Stimulated activated CD8-positive, alpha-beta memory T cell treated with anti-CD3 and anti-CD28 coated beads, Interleukin-7, amount 100 ng/mL, for 1 hour (primary cell): ENCODE measurements at places on chromosomes 1 and 21.

GRCh38 chr1:64124704-64125440 lies 78.6 kb upstream of the UBE2U start:
- DNase-seq: no peak

GRCh38 chr1:13514821-13515220 lies 1.0 kb upstream of the LRRC38 start:
- DNase-seq: no peak

DNA sequence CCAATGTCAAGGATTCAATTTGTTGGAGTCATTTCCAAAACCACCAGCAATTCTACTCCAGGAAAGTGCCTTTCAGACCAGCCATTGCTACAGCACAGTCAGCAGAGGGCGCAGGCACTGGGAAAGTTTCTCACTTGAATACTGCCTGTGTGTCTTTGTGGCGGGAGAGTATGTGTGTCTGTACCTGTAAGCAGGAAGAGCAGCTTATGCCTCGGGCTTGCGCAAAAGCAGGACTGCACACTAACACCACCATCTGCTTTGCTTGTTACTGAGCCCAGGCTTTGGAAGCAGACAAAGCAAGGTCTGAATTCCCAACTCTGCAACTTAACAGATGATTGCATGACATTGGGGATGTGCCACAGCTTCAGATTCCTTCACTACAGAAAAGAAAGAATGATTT lies 7.0 kb upstream of the CTSE start:
- no peak for DNase-seq

DNA sequence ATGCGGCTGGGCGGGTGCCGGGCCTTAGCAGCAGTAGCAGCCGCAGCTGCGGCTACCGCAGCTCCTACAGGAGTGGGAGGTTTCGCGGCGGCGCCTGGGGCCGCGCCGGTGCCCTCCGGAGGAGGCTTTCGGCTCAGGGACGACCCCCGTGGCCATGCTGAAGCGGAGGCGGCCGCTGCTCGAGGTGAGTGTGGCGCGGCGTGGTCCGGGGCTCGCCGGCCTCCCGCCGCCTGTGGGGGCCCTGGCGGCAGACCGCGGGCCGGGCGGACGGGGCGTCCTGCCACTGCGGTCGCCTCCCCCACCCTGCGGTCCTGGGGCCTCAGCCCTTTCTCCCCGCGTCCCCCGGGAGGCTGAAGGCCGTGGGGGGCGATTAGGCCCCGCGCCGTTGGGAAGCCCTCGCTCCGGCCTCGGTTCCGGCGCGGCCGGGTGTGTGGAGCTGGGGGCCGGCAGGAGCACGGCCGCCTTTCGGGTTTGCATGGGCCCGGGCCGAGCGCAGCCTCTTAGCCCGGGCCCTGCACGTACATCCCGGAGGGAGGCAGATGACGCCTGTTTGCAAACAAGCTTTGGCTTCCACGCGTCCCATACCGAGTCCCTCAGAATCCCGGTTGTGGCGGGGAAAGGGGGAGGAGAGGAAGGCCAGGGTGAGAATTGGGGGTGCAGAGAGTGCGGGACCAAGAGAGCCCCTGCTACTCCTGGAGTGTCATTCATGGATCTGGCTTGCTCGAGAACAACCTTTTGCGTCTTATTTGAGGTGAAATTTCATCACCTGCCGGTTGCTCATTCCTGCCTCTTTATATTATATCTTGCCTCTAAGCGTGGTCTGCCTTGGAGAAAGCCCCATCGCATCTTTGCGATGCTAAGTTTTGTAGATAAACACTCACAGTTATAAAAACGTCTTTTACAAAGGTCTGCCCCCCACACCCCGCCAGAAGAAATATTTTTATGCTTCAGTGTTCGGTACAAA lies 613 bp downstream of the ZFYVE9 start:
- DNase-seq: no peak

DNA sequence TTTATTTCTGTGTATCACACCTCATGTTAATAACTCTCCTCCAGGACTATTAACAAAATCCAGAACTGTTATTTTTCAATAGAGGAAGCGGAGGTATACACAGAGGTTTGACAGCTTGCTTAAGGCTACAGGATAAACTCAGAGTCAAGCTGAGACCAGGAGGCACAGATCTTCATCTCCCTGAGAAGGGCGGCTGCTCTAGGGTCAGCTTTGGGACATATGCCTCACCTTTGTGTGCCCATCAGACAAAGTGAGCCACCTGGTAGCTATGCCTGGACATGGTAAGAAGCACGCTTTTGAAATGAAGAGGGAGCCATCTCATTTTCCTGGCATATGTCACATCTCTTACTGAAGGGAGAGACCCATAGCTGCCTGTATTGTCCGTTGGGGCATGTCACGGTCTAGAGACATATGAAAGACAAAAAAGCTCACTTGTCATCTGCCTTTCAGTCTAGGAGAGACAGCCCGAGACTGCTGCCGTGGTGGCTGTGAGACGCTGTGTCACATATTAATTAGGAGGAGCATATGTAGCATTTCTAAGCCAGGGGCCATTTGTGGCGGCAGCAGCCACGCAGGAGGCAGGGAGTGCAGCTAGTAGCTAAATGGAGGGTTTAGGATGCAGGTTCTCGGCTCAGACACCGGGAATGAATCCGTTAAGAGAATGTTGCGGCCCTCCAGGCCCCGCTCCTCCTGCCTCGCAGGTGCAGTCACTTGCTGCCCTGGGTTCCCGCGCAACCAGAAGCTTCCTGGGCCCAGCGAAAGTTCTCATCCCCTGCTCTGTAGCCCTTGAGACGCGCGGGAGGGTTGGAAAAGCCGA lies 161.3 kb upstream of the C1orf21 start:
- DNase-seq: no peak

- no peak for DNase-seq
Measured at GRCh38 chr21:37463083-37463801, 96.7 kb downstream of the DYRK1A start.
